Astrocyte of the cerebellum (primary cell): ENCODE measurements at places on chromosomes 7 and 10.
A peak's percentile ranks its signal among the peaks of the same experiment; 100 is the strongest.

- no peak for DNase-seq
These were observed 3.4 kb upstream of the TBRG4 start for GRCh38 chr7:45114926-45115325.

- DNase-seq = no peak
These were observed 194.4 kb upstream of the TCF7L2 start for GRCh38 chr10:112755446-112756234.

DNA sequence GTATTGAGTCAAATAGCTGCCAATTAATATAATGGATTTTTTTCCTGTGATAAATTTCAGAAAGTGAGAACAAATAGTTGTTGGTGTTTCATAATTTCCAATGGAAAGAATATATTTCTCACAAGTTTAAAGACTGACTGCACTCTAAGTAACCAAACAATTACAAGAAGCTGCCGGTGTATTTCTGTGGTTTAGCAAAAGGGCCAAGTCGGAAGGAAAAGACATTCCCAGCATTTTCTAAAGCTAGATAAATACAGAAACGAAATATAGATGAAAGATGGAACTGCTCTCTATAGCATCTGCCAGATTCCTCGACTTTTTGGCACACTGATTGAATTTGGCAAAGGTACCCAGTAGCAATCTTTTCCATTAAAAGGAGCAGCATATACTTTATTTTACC, 92.7 kb upstream of the MKX start:
- DNase-seq = peak; percentile 40

- DNase-seq = no peak
These were observed 2.2 kb downstream of the OGDHL start for GRCh38 chr10:49759787-49760551.

- no peak for DNase-seq
These were observed 128.7 kb upstream of the UNC5B start for GRCh38 chr10:71083716-71083975.

DNA sequence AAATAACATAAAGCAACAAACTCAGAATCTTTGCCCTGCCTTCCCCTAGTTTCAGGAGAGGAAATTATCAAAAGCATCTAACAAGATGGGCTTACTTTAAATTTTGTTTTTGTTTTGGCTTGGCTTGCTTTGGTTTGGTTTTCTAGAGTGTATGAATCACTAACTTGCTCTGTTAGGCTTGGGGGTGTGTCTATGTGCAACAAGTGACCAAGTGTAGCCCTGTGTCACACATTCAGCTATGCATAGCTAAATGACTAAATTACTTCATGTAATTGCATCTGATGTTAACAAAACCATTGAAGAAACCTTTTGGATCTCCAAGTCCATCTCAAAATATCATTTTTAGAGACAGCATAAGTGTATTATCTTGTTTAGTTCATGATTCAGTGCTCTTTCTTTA, 251.0 kb downstream of the TFEC start:
- DNase-seq = no peak

DNA sequence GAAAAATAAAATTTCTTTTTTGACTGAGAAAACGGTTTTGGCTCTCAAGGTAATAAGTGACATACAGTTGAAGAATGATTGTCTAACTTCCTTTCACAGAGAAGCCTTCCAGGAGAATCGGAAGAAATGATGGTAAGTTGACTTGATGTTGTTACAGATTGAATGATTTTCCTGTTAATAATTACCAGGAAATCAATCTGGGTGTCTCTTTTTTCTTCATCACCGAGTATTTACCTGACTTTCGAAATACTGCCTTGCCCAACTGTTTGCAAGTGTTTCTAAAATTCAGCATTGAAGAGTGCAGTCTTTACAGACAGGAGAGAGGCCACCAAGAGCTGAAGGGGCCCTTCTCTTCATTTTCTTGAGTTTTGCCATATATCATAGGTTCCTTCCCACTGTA, 4.0 kb downstream of the ITIH2 start:
- DNase-seq = no peak

- no peak for DNase-seq
These were observed 75.5 kb downstream of the GRID1 start for GRCh38 chr10:86290933-86291615.

GRCh38 chr7:87426160-87426559, 49.3 kb downstream of the ABCB4 start:
- DNase-seq = no peak

- no peak for DNase-seq
These were observed 185.5 kb downstream of the EBF3 start for GRCh38 chr10:129778571-129778970.
